Activated naive CD8-positive, alpha-beta T cell treated with anti-CD3 and anti-CD28 coated beads for 36 hours (primary cell): ENCODE measurements at places on chromosomes 11 and 22. TPM values are rescaled to one million over a fixed set of nuclear protein-coding genes. Genes with fewer than 3 reads are reported as not detected.

DNA sequence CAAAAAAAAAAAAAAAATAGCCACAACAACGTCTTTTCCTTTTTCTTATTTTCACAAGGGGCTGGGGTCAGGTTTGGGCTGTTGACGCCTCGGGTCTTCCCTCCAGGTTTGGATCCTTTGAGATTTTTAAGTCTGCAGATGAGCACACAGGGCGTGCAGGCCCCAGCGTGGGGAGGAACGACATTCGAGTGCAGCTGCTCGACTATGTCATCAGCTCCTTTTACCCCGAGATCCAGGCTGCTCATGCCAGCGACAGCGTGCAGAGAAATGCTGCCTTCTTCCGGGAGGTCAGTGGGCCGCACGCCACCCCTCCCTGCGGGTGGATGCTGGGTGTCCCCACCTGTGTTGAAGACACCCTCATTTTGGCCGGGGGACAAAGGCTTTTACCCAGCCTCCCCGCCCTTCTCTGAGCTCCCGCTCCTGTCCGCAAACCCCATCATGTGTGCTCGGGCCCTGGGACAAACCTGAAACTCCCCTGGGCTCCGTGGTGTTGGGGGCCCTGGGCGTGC is 7.7 kb downstream of the SELENOO start:
- DNase-seq = no peak

DNA sequence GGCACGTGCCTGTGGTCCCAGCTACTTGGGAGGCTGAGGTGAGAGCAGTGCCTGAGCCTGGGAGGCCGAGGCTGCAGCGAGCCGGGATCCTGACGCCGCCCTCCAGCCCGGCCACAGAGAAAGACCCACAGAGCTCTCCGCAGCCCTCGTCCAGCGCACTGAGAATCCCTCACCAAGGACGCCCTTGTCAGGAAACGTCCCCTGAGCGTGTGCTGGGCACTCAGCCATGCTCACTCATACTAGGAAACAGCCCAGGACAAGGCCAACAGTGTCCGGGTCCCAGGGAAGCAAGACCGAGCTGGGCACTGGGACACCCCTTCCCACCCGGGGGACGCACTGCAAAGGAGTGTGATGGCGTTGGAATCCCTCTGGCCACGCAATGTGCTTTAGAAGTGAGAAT is 14.5 kb downstream of the DEAF1 start:
- no peak for DNase-seq

DNA sequence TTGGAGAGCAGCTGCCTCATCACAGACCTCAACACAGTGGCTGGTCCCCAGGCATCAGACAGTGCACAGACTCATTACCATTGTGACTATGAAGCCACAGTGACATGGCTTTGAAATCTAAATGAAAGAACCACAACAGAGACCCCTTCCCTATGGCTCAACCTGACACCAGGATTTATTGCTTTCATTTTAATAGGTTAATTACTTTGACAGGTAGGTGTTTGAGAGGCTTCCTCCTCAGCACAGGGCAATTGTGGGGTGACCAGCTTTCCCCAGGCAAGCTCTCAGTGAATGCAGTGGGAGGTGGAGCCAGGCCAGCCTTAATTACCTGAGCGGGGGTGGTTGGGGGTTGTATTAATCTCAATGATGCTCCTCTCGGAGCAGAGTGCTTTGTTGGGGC is 102.3 kb downstream of the CHST1 start:
- no peak for DNase-seq

DNA sequence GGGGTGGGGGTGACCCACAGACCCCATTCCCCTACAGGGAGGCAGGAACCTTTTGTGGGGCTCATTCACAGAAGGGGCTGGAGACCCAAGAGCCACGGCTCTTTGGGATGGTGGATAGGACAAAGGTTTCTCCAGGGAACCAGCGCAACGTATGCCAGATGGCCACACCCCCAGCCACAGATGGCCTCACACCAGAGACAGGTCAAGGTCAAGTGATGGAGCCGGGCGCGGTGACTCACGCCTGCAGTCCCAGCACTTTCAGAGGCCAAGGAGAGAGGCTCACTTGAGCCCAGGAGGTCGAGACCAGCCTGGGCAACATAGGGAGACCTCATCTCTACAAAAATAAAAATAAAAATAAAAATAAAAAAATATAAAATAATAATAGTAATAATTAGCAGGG is 17.1 kb upstream of the BRSK2 start:
- no peak for DNase-seq

GRCh38 chr11:116792869-116793771 is 1.4 kb upstream of the APOA5 start:
- DNase-seq = no peak

- DNase-seq = no peak
These were observed 65.5 kb downstream of the BCR start for GRCh38 chr22:23245799-23246136.

GRCh38 chr22:38844315-38845003 is 631 bp upstream of the NPTXR start:
- DNase-seq = no peak

DNA sequence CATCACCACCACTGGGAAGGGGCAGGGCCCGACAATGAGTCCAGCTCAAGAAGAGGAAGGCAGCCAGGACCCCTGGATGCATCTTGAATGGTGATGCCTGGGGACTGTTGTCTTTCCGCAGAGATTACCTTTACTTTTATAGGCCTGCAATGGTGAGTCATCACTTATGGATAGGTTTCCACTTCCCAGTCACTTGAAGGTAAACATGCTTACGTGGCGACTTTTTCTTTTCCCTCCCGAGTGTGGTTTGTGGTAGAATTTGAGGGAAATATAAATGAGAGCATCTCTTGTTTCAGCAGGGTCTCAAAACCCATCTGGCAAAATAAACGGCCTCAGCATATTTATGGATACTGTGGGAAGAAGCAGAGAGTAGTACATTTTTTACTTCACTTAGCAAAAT is at the start of gene MMP13:
Gene MMP13 (minus strand): TSS at position 109 of the 400 bp plus-strand sequence. CDS start 27 bp downstream, at position 82.
- DNase-seq = no peak

- DNase-seq = no peak
These were observed 120.5 kb downstream of the SHANK2 start for GRCh38 chr11:71131861-71132260.

DNA sequence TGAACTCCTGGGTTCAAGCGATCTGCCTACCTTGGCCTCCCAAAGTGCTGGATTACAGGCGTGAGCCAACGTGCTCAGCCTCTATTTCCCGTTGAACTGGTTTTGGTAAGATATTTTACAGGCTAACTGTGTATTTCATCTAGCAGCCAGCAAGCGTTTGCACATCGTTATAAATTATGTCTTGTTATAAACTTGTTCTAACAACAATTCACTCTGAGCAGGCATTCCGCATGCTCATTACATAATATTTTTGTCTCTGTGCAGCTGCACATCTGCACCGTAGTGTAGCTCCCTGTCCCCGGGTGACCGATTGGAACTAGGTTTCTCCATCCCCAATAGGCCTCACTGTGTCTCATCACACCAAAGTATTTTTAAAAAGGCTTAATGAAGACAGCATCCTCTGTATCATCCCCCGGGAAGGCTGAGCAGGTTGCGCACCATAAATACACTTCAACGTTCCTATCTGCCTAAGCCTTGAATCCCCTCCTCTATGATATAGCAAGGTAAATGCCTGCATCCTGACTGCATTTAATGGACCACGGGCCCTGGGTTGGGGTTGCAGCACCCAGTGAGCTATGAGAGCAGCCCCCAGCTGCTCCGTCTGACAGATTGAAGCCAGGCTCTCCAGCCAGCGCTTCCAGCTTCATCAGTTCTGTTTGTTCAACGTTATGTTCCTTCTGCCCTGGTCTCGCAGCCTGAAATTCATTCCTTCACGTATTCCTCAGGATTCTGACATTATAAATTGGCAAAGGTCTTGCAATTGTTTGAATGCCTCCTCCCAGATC is 47.7 kb downstream of the TST start:
- DNase-seq = no peak

- DNase-seq = no peak
These were observed 9.7 kb downstream of the ZMAT5 start for GRCh38 chr22:29757096-29757495.

Gene SLC22A9
- not detected for total RNA-seq

Gene MMP11
- total RNA-seq = 0.44 TPM

Gene XKR3
- not detected for total RNA-seq
